Stimulated activated CD8-positive, alpha-beta memory T cell treated with anti-CD3 and anti-CD28 coated beads, Interleukin-15, amount 100 ng/mL, for 48 hours (primary cell): ENCODE measurements at places on chromosomes 2 and 18.

- no peak for DNase-seq
These were observed 13.2 kb downstream of the FN1 start for GRCh38 chr2:215422676-215423075.

DNA sequence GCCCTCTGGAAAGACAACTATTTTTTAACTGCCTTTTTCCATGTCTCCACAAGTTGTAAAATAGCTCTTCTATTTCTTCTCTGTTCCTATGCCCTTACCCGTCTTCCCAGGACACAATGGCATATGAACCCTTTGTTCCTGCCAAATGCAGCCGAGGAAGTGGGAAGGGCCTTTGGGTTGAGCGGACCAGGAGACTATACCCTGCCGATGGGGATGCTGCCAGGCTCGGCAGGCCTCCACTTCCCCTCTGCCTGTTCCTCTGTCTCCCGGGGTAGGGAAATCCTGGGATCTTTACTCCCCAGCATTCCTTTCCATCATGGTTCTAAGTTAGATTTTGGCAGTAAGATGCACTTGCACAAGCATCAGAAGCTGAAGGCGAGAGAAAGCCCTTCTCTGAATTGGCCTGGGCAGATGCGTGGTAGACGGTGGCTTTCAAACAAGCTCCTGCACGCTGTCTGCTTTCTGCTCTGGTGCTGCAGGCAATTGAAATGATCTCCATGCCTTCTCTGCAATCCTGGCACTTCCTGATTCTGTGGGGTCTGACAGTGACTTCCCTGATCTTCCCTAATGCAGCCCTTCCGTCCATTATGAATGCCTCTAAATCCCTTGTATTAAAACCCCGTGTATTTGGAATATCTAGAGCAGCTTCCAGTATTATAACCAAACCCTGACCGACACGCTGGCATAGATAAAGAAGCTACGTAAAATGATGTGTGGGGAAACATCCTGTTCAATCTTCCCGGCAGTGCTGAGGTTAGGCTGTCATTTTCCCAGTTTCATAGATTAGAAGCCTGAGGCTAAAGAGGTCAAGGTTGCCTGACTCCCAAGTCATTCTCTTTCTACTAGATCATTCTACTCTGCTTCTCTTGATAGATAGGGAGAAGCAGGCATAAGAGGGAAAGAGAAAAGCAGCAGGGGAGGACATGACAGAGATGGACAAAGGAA lies 69.8 kb downstream of the MCFD2 start:
- DNase-seq, result no peak

DNA sequence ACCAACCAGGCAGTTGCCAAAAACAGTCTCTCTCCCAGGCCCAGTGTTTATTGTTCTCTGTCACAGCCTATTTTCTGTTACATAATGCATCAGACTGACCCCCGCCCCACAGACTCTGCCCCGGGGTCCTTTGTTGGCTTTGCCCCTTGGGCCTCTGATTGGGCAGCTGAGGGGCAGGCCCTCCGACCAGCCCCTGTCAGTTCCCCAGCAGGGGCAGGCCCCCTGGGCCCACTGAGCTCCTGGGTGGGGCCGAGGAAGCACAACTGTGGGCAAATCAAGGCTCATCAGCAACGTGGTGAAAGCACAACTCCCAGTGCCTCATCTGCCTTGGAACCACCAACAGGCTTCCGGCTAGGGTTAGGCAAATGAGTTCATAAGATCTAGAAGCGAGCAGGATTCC lies 160.1 kb upstream of the MYCN start:
- DNase-seq, result no peak

DNA sequence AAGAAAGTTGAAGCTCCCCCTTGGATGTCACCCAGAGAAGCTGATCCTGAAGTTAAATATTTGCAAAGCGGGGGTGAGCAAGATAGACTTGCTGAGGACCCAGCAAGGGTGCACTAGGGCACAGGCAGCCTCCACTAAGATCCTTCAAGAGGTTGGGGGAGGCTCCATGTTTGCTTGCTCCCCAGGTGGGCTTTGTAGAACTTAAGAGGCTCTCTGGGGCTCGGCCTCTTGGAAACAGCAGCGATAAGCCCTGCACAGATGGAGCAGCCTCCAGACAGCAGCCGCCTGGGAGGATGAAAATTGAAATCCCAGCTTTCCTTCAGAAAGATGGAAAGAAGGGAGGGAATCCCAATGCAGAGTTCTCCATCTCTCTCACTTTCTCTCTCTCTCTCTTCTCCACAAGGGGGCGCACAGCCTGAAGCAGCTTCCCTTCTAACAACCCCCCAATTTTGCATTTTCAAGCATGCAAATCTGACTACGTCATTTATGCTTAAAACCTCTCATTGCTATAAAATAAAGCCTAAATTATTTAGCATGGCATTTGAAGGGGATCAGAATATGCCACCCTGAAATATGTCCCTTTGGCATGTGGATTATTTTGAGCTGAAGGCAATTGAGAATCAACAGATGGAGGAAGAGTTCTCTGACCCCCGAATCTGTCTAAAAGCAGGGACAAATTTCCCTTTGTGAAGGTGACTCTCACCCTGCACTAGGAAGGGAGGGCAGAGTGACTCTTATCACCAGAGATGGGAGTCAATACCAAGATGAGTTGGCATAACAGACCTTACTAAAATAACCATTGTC lies 185.7 kb upstream of the KLHL29 start:
- DNase-seq, result no peak

- DNase-seq, result no peak
These were observed 45.5 kb downstream of the RAB12 start for GRCh38 chr18:8654503-8655451.

DNA sequence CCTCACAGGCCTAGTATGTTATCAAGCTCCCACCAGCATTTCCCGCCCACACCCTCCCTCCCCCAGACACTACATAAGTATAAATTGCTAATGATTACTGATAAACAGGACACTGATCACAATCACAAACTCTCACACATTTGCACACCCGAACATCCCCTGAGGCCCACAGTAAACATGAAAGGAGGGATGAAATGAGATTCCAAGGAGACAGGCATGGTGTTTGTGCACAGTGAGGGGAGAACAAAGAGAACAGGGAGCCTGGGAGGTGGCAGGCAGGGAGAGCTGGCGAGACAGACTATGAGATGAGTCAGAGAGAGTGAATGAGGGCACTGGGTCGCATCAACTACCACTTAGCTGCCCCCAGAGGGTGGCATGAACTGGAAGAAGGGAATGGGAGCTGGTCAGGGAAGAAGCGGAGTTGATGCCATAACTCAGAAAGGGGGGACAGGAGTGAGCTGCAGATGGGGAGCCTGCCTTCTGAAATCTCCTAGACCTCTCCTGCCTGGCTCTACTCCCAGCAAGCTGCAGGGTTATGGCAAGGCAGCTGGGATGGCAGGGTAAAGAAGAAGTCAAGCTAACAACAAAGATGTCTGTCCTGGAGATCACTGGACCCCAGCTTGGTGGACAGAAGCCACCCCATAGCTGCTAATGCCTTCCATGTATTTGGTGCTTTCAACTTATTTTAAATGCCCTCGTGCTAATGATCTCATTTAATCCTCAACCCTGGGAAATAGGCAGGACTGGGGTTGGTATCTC lies 5.1 kb downstream of the KIF3C start:
- DNase-seq, result no peak

DNA sequence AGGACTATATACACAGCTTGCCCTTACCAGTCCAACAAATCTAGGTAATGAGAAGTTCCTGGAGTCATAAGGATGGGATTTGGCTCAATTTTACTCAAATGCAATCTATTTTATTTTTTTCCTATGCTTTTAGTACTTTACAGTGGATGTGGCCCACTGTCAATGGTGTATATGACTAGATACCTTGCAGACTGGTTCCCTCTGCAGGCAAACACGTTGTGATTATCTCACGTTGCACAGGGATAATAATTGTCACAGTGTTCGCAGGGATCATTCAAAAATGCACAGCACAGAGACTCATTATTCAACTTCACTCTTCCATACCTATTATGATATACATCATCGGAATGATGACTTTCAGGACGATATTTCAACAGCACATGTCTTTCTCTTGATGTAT lies 359.7 kb downstream of the MBD2 start:
- no peak for DNase-seq

GRCh38 chr2:233399306-233400225 lies 45.3 kb downstream of the DGKD start:
- DNase-seq, result peak; percentile 53

- no peak for DNase-seq
These were observed 545.2 kb downstream of the STK39 start for GRCh38 chr2:167702227-167702626.

- DNase-seq, result no peak
These were observed 141.5 kb downstream of the SPHKAP start for GRCh38 chr2:228039752-228040534.

DNA sequence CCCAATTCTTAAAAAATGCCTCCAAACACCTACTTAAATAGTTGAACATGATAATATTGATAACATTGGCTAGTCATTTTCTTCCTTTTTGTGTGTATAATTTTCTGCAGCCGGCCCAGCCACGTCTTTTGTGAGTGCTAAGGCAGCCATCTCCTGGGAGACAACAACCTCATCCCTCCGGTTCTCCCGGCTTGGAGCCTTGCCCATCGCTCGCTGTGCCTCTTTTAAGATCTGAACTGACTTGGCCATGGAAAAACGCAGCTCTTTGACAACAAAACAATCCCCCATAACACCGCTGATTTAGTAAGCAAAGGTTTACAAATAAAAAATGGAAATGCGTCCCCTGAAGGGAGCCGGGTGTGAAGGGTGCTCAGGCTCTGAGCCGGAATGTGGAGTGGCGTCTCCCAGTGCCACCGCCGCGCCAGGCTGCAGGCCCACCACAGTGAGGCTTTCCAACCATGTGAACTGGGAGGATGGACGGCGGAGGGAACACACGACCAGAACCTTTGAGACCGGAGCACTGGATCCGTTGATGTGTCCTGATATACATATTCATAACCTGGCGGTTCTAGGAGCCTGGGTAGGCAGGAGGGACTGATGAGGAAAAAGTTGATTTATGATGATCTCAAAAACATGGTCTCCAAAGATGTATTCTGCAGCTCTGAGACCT lies 87.4 kb downstream of the SMIM21 start:
- no peak for DNase-seq

DNA sequence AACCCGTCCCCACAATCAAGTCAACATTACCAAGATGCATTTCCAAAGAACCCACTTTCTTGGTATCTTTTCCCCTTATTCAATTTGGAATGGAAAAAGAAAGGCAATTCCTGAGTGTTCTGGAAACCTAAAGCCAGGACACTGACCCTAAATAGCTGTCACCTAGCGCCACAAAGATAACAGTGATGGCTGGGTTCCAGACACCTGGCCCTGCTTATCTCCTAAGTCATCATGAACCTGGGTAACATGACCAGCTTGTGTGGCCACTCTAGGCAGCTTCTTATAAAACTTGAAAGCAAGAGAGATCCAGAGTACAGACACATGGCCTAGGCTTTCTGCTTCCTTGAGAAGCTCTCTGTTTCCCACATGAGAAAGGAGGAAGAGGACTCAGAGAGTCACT lies 95.4 kb downstream of the BOD1L2 start:
- DNase-seq, result no peak

DNA sequence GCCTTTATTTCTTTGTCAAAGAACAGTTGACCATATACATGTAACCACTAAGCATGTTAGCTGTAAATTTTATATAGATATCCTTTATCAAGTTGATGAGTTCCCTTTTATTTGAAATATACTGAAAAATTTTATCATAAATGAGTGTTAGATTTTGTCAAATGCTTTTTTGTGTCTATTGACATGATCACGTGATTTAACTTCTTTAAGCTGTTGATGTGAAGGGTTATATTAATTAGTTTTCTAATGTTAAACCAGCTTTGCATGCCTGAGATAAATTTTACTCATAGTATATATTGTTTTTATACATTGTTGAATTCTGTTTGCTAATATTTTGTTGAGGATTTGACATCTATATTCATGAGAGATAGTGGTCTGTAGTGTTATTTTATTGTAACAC lies 241.9 kb upstream of the CDH20 start:
- DNase-seq, result no peak

DNA sequence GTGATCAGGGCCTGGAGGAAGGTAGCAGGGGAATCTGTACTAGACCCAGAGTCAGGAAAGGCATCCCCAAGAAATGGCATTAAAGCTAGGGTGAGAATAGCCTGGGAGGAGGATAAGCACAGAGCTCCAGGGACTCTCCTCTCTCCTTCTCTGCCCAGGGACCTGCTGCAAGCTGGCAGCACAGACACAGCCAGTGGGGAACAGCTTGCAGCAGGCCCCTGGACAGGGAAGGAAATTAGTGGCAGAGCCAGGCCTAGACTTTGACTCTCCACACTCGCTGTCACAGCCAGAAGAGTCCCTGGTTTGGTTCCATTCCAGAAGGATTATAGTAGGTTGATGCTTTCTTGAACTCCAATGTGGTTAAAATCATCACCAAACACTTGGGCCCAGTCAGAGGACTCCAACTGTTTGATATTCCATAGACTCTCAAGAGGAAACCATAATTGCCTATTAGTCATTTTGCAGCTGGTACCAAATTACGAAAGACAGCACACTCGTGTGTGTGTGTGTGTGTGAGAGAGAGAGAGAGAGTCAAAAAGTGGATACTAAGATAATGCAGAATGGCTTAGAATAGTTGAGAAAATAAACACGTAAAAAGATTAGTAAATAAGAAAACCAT lies 95.5 kb upstream of the ATP8B1 start:
- no peak for DNase-seq

DNA sequence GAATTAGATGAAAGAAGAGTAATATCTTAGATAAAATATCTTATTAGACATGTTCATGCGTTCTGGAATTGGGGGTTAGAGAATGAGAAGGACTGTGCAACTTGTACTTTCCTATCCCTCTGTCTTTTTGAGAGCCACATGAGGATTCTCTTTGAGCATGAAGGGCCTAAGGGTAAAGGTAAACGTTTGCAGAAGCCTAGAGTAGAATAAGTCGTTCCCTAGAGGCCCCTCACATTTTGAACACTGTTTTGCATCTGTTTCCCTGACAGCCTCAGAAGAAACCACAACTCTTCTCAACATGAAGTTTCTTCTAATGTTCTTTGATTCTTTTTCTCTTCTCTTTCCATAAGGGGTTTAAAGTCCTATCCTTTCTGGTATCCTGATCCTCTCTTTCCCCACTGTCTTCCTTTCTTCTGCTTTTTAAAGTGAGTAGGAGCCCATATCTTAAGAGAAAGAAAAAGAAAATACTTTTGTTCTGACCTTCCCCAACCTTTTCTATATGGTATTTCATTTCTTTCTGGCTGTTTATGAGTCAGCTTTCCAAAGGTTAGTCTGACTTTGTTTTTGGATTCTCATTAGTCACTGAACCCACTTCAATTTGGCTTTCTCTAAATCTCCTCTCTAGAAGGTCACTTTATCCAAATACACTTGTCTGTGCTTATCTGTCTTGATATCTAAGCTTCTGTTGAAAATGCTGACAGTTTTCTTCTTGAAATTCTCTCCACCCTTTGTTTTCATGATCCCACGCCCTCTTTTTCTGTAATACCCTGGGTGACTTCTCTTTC lies 34.8 kb downstream of the PPP1R1C start:
- no peak for DNase-seq

DNA sequence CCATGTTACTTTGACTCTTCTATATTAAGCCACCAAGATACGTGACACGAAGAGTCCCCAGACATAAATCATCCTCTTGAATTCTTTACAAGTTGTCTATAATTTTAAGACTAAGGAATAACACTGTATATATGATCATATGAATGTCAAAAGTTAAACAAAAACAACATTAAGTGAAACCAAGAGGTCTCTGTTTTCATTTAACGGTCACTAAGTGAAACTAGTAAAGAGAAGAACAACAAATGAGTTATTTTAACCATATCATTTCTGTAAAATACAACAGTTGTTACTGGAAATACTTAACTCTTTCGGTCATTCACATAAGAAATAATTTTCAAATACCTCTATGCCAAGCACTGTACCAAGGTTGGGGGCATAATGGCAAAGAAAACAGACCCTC lies 45.7 kb upstream of the STK17B start:
- DNase-seq, result no peak
